ENCODE measurements at places on chromosomes 2 and 18. TPM values are rescaled to one million over a fixed set of nuclear protein-coding genes. Genes with fewer than 3 reads are reported as not detected.
A peak's percentile ranks its signal among the peaks of the same experiment; 100 is the strongest.

DNA sequence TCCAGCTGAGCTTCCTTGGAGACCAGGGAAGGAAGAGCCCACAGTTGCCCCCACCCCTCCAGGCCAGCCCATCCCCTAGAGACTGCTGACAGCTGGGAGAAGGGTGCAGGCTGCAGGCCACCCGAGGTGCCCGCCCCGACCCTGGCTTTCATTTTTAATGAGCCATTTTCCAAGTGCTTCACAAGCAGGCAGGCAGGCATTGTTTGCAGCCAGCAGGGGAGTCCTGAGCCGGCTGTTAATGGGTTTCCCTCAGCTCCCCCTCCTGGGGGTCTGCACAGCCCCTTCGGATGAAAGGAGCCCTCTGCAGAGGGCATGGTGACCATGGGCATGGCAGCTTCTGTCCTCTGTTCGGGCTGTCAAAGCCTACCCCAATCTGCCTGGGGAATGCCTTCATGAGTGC, 94.5 kb downstream of the ZBTB7C start:
- no peak for DNase-seq
- H3K4me1 ChIP-seq, result peaks cover 13% of the 10 kb centered on the region
- no peak overlapping the region for H3K27ac ChIP-seq
- H3K27me3 ChIP-seq, result peaks cover 3% of the 10 kb centered on the region
- no peaks in the 10 kb centered on the region for H3K36me3 ChIP-seq

DNA sequence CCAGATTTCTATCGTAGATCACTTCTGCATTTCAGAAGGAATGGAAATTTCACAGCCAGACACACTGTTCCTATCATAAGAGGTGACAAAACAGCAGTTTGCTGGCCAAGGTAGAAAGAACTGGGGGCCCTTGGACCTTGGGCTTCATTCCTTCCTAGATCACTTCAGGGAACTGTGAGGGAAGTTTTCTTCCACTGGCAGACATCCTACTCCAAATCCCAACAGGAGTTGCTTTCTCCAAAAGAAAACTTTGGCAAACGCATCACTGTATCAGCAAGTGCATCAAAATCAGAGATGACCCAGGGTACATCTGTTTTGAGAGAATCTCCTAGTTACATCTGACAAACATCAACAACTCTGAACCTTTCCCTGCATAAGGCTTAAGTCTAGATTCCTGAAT, 348.4 kb upstream of the KLHL29 start:
- H3K4me1 ChIP-seq, result peaks cover 26% of the 10 kb centered on the region
- peak; percentile 95 for DNase-seq
- no peaks in the 10 kb centered on the region for H3K27me3 ChIP-seq
- peak overlapping the region; percentile 36 for H3K27ac ChIP-seq
- H3K36me3 ChIP-seq, result no peaks in the 10 kb centered on the region

- H3K36me3 ChIP-seq, result no peaks in the 10 kb centered on the region
- DNase-seq, result no peak
- no peaks in the 10 kb centered on the region for H3K4me1 ChIP-seq
- H3K27me3 ChIP-seq, result no peaks in the 10 kb centered on the region
- no peak overlapping the region for H3K27ac ChIP-seq
These were observed 1572.8 kb upstream of the PIK3C3 start for GRCh38 chr18:40382197-40382596.

The PRR30 gene
- total RNA-seq, result not detected

The IL36G gene
- total RNA-seq, result 0.31 TPM

DNA sequence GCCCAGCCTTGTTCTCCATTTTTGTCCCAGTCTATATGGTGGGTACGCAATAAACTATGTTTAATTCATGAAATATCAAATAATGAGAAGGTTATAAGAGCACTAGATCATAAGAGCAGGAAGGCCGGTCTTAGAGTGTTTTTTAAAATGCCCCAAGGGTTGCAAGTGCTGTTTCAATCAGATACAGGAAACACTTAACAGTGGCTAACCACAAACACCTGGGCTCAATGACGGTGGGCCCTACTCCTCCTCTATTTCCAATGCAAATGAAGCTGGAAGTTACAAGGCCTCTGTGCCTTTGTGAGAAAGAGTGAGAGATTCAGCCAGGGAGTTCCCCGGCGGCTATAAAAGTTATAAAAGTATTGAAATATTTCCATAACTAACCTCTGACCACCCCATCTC, 18.9 kb upstream of the WDR33 start:
- no peaks in the 10 kb centered on the region for H3K4me1 ChIP-seq
- no peaks in the 10 kb centered on the region for H3K36me3 ChIP-seq
- H3K27me3 ChIP-seq, result no peaks in the 10 kb centered on the region
- H3K27ac ChIP-seq, result no peak overlapping the region

DNA sequence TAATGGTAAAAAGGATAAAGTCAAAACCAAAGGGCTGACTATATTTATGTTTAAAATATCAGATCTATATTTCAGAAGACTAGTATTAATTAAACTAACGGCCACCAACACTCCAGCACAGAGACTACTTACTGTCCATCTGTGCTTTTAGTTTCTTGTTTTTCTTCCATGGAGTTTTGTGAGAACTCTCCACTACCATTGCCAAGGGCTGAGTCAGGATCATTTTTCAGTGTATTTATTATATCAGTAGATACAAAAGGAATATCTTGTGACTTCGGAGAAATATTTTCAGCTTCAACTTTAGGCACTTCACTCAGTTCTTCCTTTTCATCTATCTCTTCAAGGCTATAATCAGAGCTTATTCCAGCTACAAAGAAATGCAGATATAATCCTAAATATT, 79.1 kb upstream of the GRB14 start:
- H3K36me3 ChIP-seq, result peaks cover 2% of the 10 kb centered on the region
- H3K4me3 ChIP-seq, result no peak overlapping the region
- DNase-seq, result peak; percentile 22

- no peak overlapping the region for H3K4me3 ChIP-seq
- no peaks in the 10 kb centered on the region for H3K27me3 ChIP-seq
- no peak overlapping the region for H3K27ac ChIP-seq
- H3K4me1 ChIP-seq, result no peaks in the 10 kb centered on the region
These were observed 70.7 kb downstream of the MYOM1 start for GRCh38 chr18:3148930-3149535.

The RAX gene
- not detected for total RNA-seq

DNA sequence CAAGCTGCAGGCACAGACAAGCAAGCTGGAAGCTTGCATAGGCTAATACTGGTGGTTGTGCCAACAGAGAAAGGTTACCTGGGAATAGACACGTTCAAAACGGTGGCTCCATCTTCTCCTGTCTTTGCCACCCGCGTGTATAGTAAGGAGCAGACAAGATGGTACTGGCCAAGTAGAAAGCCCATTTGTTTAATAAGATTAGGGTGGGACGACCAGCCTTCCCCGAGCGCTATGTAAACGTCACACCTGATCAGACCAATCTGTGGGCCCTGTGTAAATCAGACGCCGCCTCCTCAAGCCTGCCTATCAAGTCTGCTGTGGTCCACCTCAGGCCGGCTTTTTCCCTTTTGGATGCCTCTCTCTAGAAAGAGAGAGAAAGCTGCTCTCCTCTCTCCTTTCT, 189.2 kb downstream of the LAMA1 start:
- no peaks in the 10 kb centered on the region for H3K36me3 ChIP-seq
- no peak overlapping the region for H3K4me3 ChIP-seq
- H3K27ac ChIP-seq, result no peak overlapping the region
- DNase-seq, result no peak
- H3K27me3 ChIP-seq, result no peaks in the 10 kb centered on the region

The EVX2 gene
- 0.18 TPM for total RNA-seq

The SPIRE1 gene
- total RNA-seq, result 13.3 TPM
